ENCODE measurements at places on chromosomes 1 and 21.

DNA sequence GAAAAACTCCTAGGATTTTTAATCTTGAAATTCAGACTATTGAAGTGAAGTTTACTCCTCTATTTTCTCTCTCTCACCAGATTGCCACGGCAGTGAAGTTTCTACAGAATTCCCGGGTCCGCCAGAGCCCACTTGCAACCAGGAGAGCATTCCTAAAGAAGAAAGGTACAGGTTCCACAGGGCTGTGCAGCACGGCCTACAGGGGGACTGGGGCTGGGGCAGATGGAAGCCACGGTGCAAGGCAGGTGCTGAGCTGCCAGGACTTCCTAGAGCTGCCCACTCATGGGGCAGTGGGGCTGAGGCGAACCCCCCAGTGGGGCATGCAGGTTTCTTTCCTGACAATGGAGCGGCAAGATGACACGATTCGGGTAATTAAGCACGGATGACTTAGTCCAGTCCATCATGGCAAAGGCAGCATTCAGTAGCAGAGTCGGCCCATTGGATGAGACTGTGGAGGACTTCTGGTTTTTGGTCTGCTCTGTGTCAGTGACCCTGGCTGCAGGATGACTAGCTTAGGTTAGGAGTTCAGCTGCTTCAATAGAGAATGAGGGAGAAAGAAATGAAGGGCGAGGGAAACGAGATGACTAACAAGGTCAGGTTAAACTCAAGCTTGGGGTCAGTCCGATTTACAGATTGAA is 61.5 kb downstream of the PEX14 start:
- DNase-seq, result no peak

- no peak for DNase-seq
Observed at GRCh38 chr21:33070744-33070997, 730 bp downstream of the OLIG1 start.

- peak; percentile 78 for DNase-seq
Observed at GRCh38 chr1:27097484-27097917, 57.4 kb downstream of the SLC9A1 start.

DNA sequence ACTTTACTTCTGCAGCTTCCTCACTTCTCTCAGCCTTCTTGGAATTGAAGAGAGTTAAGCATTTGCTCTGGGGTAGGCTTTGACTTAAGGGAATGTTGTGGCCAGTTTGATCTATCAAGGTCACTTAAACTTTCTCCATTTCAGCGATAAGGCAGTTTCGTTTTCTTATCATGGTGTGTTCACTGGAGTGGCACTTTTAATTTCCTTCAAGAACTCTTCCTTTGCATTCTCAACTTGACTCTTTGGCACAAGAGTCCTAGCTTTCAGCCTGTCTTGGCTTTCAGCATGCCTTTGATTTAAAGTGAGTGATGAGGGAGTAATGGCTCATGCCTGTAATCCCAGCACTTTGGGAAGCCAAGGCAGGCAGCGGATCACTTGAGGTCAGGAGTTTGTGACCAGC is 38.7 kb downstream of the HS2ST1 start:
- DNase-seq, result no peak

DNA sequence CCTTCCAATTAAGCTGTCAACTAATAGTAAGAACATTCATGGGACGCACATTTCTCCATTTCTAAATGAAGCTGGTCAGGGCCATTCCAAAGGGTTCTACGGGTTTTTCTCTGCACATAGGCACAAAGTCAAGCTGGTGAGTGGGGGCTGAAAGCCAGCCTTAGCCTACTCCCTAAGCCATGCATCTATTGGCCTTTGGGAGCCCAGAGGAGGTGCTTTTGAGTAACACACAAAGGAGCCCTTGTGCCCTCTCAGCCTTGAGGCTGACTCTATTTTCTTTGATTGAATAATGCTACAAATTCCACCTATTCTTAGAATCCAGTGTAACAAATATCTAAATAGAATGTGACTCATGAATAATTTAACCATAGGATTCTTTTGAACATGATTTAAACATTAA is 73.6 kb downstream of the RGS13 start:
- no peak for DNase-seq

- no peak for DNase-seq
Observed at GRCh38 chr21:32795376-32795775, 23.8 kb upstream of the PAXBP1 start.

GRCh38 chr1:150557813-150558212 is 8.6 kb downstream of the ADAMTSL4 start:
- DNase-seq, result no peak

GRCh38 chr1:169133801-169134502 is 27.5 kb downstream of the ATP1B1 start:
- DNase-seq, result no peak

DNA sequence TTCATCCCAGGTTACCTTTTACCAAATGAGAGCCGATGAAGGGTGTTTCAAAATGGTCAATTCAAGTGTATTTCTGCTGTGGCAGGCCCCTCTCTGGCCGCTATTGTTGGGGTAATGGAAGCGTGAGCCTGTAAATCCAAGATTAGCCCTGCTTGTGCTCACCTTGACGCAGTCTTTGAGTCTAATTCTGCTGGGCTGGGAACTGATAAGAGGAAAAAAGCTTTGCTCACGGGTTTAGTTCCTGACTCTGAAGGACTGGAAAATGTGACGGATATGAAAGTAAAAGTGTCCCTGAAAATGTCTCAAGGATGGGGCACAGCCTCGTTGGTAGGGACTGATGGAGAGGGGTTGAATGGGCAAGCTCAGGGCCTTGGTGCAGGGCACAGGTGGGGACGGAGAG is 125.9 kb upstream of the GALNT2 start:
- no peak for DNase-seq

GRCh38 chr1:95028954-95029353 is 43.8 kb downstream of the ALG14 start:
- no peak for DNase-seq

GRCh38 chr21:16709866-16710550 is 802.8 kb upstream of the CXADR start:
- DNase-seq, result no peak

DNA sequence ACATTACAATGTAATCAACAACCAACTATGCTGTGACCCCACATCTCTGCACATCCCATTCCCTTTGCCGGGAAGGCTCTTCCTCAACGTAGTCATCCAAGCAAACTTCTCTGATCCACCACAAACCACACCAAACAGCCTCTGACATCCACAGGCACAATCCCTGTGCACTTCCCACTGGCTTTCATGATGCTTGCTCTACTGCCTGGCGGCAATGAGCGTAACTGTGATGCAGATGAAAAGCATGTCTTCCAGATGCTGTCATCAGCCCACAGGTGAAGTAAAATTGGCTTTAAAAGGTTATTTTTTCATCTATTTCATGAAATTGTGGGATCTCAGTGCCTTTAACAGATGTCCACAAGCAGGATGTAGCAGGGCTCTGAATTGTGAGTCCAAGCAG is 635.2 kb downstream of the SMYD3 start:
- no peak for DNase-seq

- DNase-seq, result no peak
Observed at GRCh38 chr1:76317299-76317900, 242.9 kb downstream of the ST6GALNAC3 start.

GRCh38 chr1:236893626-236894545 is 98.8 kb downstream of the MTR start:
- DNase-seq, result no peak

- no peak for DNase-seq
Observed at GRCh38 chr1:244422174-244422573, 29.5 kb downstream of the ADSS2 start.

- peak; percentile 74 for DNase-seq
Observed at GRCh38 chr1:59477286-59477685, 180.4 kb downstream of the FGGY start.

GRCh38 chr1:56363007-56363770 is 216.2 kb downstream of the PLPP3 start:
- no peak for DNase-seq

DNA sequence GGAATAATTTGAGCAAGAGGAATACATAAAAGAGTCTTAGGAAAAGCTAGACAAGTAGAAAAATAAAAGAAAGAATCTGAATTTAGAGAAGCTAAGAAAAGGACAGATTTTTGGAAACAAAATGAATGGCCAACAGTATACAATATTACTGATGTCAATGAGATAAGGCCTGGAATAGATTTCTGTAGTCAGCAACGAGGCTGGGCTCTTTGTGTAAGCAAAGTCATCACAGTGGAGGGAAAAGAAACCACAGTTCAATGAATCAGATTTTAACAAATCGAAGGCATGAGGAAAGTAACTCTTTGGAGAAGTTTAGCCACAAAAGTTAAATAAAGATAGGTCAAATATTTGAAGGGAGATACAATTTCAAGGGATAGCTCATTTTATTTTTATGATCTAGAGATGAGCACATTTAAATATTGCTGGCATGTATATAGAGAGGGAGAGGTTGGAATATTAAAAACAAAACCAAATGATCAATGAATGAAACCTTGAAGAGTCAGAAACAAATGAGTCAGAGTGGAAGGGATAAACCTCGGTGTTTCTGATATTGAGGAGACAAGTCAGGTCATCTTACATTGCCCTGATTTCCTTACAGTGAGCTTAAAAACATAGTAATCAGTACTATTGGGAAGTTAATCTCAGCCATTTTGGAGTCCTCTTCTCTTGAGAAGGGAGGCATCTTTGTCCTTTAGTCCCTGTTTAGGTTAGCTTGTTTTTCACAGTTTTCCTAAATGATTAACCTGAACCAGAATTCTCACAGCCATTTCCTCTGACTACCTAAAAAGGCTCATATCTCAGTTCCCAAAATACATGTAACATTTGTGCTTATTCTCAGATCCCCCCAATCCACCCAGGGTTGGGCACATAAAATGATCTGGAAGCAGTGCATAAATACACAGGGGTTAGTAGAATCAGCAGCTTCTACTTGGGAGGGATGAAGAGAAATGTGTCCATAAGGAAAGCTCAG is 620.0 kb upstream of the B3GALT2 start:
- DNase-seq, result no peak

- DNase-seq, result peak; percentile 76
Observed at GRCh38 chr1:226674892-226675714, 64.0 kb downstream of the ITPKB start.

DNA sequence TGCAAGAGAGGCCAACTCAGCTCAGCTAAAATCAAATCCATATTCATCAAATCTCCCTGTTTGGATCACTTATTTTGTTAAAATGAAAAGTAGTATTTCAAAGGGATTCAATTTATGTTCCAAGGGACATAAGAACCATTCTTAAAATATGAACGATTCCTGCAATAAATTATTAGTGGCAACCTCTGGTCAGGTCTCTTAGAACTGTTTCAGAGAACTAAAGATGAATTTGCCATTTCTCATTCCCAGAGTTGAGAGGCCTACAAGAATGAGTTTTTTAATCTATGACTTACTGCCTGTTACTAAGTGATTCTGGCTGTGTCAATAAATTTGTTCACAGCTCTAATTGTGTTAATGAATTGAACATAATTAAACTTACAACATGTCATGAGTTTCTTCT is 268.5 kb downstream of the SPATA17 start:
- no peak for DNase-seq

DNA sequence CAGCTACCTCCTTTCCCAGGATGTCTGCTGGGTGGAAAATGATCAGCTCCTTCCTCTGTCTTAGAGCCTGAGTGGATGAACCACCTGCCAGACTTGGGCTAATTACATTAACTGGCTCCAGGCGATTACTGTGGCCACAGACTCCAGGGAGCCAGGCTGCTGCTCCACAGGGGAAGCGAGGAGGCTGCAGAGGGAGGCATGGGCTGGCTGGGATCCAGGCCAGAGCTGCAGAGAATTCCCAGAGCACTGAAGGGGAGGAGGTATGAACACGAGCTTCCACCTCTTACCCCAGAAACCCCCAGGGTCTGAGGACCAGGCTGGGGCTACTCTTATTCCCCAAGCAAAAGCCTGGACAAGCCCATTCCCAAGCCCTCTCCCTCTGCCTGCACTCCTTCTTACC is 136.0 kb upstream of the KLHDC7A start:
- DNase-seq, result no peak

GRCh38 chr1:205421798-205422197 is at the start of gene LEMD1:
Gene LEMD1, minus strand, starts transcription at chr1:205422056. Its CDS starts 1,520 bp downstream, at chr1:205420536.
- no peak for DNase-seq
